ENCODE measurements at places on chromosomes 6 and 20. TPM values are rescaled to one million over a fixed set of nuclear protein-coding genes. Genes with fewer than 3 reads are reported as not detected.

- no peak for DNase-seq
Measured at GRCh38 chr6:134064461-134064860, 12.0 kb upstream of the SLC2A12 start.

Gene C4A
- 61.5 TPM for total RNA-seq

Gene TGM3
- not detected for total RNA-seq

DNA sequence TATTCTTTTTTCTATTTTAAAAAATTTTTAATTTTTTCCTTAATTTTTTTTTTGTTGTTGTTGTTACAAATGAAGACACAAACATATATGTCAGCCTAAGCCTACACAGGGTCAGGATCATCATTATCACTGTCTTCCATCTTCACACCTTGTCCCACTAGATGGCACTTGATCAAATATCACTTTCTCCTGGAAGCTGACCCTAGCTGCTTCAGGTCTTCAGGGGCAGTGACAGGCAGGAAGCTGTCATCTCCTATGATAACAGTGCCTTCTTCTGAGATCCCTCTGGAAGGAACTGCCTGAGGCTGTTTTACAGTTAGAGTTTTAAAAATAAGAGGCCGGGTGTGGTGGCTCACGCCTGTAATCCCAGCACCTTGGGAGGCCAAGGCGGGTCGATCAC is 70.2 kb upstream of the EEF1E1 start:
- DNase-seq = no peak

GRCh38 chr6:161038229-161039031 is 46.9 kb downstream of the MAP3K4 start:
- DNase-seq = peak; percentile 46

GRCh38 chr6:38016824-38017223 is 197.3 kb downstream of the ZFAND3 start:
- no peak for DNase-seq

DNA sequence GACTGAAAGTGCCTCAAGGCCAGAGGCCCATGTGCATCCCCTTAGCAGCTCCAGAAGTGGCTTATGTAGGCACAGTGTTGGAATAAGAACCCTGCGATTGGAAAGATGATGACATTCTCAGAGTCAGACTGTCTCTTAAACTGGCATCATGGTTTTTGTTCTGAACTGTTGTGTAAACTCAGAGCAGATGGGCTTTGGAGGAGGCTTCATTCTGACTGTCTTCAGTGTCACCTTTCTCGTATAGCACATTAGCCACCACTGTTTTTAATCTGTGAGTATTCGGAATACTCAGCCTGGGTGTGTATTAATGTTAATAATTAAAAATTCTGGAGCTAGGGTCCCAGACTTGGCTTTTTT is 140.9 kb downstream of the JARID2 start:
- DNase-seq = no peak

- no peak for DNase-seq
Measured at GRCh38 chr6:124825564-124825963, 136.7 kb upstream of the RNF217 start.

Gene MYLK4
- total RNA-seq = 1.4 TPM

DNA sequence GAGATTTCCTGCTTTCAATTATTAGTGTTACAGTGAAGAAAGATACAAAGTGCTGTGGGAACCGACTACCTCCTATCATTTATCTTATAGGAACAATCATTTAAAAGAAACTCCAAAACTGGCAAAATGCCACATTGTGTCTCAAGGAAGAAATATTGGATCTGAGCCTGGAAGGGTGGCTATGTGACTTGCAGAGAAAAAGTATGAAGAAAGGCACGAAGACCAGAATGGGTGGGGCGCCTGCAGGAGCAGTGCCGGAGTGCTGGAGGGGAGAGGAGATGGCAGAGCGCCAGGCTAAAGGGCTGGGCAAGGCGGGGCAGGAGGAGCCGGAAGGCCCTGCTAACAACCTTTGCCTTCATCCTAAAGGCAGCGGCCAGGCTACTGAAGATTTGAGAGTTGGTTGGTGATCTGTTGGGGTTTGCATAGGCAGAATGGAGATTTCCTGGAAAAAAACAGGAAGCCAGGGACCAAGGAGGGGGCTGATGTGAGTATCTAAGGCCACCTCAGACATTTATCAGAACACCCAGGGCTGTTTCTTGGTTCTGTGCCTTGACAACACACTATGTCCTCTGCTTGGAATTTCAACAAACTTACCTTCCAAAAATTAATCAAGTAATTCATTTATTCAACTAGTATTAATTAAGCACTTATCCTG is 125.6 kb downstream of the MAFB start:
- peak; percentile 53 for DNase-seq

- DNase-seq = no peak
Measured at GRCh38 chr6:147023148-147023547, 181.1 kb upstream of the STXBP5 start.

Gene DLL1
- total RNA-seq = 18.6 TPM

Gene R3HDML
- total RNA-seq = not detected
